Vagina (tissue), 2 donors: ENCODE measurements at places on chromosomes 2 and 18.

DNA sequence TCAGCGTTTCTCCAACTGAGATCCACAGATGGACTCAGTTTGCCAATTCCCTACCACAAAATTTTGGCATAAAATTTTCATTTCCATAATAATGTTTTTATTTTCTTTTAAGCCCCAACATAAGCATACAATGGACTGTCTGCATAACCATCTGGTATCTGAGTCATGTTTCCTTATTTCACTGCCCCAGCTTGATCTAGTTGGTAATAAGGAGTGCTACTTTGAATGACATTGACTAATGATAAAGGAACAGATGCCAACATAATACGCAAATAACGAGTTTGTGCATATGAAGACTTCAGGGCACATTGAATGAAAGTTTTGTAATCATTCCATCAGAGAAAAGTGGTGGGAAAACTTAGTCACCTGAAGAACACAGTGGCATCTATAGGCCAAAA is 8.8 kb upstream of the MBD2 start:
- no peak for DNase-seq

- DNase-seq, result no peak
These were observed 320.0 kb upstream of the SOX11 start for GRCh38 chr2:5372141-5372540.

DNA sequence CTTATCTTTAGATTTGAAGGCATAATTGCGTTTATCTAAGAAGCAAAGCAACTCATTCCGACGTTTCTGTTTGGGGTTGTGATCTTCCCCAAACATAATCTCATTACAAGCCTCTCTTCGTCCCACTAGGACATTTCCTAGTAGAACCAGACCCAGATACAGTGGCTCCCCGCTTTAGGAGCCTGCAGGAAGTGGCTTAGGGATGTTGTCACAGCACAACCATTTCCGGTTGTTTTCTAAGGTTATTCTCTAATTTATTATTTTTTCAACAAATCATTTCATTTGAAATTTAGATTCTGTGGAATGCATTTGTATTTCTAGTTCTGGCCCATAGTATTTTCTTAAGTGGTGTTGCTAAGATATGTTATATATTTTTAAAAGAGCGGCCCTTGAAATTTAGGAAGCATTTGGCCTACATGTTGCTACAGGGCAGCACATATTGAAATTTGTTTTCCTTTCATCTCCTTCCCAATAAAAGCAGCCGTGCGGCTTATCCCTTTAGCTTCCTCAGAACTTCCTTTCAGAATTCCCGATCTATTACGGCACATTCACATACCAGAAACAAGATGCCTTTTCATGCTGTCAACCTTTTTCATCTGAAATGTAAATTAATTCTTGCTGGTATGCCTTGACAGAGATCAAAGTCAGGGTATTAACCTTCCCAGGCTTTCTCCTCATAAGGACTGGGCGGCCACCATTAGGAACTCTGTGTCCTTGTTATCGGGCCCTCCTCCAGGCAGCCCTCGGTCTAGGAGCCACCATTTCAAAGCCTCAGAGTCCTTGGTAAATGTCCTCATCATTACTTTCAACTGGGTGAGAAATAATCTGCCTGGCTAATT is 210.9 kb upstream of the SP5 start:
- no peak for DNase-seq

DNA sequence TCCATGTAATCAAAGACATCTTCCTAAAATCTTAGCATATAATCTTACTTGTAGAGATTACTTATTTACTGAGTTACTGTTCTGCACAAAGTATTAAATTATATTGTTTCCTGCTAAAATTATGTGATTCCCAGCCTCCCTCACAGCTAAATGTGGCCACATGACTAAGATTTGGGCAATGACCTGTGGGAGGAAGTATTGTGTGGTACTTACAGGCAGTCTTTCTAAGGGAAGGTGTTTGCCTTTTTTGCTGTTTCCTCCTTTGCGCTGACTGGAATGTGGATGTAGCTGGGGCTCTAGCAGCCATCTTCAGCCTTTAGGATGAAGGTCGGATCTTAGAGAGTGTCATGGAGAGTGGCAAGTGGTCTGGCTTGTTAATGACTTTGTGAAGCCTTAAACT is 146.3 kb upstream of the APCDD1 start:
- DNase-seq, result no peak

GRCh38 chr2:111061191-111061590 is 59.5 kb upstream of the BCL2L11 start:
- DNase-seq, result no peak

DNA sequence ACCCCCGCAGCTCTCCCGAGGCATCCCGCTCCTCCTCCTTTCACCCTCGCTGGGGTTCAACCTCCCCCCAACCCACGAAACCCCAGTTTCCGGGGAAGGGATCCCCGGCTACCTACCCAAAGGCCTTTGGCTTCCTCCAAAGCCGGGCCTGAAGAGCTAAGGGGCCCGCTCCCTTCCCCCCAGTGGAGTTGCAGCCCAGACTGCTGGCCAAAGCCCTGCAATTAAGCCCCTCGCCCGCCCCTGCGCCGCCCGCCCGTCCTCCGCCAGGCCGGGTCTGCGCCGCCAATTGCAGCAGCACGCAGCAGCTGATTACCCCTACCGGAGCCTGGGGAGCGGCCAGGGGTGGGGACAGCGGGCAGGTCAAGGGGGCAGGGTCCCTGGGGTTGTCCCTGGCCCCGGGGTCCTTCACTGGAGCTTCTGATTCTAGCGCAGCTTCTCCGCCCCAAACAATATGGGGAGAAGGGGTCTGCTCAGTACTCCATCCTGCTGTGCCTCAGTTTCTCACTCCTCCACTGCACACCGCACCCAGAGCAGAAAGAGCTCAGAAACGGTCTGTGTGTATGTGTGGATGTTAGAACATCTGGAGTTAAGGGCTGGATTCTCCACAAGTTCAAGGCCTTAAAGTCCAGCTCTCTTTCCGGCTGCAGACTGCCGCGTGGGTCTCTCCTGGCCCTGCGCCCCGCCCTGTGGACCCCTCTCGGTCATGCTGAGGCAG is 16.9 kb downstream of the WNT10A start:
- no peak for DNase-seq

DNA sequence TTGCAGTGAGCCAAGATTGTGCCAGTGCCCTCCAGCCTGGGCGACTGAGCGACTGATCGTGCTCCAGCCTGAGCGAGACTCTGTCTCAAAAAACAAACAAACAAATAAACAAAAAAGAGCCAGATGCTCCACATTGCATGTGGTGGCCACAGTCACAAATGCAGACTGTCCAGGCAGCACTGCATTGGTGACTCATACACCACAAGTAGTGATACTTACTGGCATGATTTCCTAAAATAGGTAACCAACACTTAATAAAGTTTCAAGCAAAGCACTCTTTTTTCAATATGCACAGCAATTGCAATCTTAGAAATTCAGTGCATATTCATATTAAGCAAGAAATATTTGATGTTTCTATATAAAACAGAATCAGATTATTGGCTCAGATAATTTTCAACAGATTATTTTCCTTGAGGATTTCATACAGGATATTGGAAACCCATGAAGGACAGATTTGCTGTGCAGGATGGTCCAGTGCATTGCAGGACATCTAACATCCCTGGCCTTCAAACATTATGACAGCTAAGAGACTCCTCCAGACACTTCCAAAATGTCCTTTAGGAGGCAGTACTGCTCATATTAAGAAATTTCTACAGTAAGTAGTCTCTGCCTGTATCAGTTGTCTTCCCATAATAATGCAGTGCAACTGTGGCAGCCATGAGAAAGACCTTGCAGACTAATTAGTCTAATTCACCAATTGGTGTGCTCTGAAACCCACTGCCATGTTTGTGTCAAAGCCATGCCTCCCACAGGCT is 10.5 kb upstream of the SLC1A4 start:
- no peak for DNase-seq

DNA sequence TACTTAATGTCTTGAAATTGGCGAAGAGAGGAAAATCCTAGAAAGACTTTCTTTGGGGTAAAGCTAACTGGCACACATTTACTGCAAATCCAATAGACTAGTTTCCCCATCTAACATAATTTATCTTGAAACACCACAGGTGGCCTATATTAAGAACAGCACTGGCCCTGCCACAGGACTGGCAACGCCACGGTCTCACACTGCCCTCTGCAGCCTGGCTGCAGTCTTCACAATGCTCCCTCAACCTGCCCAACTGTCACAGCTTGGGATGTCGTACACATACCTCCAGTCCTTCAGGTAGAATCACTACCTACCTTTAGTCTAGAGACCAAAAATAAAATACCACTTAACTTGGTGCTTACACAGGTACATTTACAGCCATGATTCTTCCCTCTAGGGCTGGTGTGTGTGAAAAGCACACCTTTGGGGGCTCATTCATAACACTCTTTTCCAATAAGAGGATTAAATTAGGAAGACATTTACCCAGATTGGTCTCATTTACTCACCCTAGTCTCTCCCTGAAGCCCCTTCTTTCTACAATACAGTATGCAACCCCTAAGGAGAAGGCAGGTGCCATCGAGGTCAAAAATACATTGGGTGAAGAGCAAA is 222.2 kb downstream of the C1D start:
- DNase-seq, result no peak

DNA sequence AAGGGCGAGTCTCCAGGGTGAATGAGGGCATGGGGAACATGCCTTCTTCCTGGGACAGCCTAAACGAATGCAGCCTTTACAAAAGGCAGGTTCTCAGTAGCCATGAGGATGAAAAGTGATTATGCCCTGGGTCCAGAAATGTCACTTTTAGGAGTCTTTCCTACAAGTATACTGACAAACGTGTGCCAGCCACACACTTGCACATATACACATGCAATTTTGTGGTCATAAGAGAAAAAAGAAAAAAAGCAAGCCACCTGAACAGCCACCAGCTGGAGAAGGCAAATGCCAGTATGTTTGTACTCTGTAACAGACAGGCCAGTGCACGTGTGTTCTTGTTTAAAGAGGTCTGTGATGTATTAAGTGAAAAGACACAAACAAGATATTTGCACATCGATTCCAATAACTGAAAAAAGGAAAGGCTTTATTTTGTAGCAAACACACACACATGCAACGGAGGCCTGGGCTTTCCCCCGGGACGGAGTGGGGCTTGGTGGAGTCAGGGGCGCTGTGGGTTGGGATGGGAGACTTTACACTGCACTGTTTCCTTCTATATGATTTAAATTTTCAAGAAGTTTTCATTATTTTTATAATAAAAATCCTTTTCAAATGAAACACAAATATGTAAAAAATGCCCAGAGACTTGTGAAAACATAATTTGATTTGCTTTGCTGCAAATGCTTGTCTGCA is 108.4 kb downstream of the FAM210A start:
- DNase-seq, result no peak

DNA sequence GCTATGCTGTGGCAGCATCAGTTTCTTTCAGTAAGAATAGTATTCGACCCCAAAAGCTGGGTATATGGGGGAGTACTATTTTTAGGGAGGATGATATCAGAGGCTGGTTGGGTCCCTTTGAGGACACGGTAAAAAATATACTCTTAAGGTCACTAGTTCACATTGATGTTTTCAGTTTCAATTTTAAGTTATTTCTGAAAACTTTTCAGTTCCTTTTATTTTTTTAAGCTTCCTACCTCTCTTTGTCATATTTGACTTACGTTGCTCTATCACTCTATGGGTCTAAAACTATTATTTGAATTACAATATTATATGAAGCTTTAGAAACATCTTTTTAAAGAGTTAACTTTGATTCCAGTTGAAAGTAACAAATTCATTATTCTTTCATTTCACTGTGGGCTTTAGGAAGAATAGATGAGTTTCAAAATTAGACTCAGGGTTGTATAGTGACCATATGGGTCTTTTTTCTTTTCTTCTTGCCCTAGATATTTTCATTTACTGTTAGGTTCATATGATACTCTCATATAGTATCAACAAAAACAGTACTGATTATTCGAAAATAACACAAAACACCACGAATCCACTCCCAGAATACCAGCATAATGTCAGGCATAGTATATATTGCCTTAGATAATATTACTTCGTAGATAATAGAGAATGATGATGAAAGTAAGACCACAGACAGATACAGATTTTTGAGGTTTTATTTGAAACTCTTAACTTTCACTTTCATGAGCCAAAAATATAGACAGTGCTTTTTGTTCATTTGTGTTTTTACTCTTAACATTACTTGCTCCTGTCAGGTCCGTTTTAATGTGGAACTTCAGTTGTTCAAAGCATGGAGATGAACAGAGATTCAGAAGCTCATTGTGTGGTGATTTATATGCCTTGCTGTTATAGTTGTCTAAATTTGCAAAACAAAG is 9.8 kb downstream of the RMDN2 start:
- DNase-seq, result no peak
